ENCODE measurements at places on chromosomes 7 and 10.

- DNase-seq: no peak
Observed at GRCh38 chr7:28069807-28070206, 110.8 kb downstream of the JAZF1 start.

GRCh38 chr7:36115448-36116321, 37.4 kb upstream of the EEPD1 start:
- DNase-seq: peak; percentile 54

- DNase-seq: no peak
Observed at GRCh38 chr10:32232378-32232777, 114.6 kb downstream of the EPC1 start.

DNA sequence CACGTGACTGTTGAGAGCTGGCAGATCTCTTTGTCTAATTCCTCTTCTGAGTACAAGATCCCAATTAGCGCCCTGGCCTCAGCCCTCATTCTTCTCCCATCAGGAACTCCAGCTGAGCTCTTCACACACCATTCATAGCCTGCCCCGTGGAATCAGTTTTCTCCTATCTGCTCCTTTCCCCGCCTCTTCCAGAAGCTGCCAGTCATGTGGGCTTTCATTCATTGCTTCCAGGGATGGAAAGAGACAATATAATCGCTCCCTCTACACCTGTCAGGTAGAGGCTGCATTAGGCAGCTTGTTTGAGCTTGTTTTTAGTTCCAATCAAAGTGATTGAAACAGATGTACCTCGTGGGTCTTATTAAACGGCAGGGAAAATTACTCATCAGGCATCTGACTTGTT, 515.8 kb downstream of the TYW1 start:
- no peak for DNase-seq

DNA sequence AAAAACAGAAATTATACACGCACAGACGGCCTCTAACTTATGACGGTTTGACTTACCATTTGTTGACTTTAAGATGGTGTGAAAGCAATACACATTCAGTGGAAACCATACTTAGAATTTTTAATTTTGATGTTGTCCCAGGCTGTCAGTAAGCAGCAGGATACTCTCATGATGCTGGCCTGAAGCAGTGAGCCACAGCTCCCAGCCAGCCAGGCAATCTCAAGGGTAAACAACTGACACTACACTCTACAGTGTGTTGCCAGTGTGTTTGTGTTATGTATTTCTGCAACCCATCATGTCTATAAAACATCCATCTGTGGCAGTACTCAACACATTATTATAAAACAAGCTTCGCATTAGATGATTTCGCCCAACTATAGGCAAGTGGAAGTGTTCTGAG, 747.5 kb downstream of the NRG3 start:
- DNase-seq: no peak

GRCh38 chr10:95730233-95730632, 25.7 kb upstream of the ENTPD1 start:
- no peak for DNase-seq

DNA sequence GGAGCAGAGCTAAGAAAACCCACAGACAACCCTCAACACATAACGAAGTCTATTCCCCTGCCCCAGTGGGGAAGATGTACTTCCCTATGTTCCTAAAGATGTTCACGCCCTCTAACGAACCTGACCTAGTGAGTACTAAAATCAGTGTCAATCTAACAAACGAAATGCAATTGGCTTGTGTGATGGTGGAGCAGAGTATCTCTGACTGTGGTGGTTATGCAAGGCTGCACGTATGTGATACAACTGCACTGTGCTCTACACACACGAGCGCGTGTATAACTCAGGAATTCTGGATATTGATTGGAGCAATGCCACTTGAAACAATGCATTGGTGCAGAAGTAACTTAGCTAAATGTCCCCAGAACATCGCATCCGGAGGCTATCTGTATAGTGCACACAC, 1.3 kb downstream of the ANKRD16 start:
- no peak for DNase-seq

DNA sequence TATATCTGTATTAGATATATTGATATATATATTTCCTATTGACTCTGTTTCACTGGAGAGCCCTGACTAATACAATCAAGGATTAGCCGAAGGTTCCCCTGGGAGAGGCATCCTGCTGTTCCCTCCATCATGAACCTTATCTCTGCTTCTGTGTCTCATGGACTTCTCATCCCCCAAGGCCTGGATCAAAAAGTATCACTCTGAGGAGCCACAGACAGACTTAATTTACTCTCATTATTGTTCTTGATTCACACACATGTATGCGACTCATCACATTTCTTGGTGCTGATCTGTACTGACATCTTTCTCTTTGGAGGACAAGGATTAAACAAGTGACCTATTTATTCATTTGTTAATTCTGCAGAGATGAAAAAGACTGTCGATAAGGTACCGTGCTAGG, 550.2 kb downstream of the KCNMA1 start:
- no peak for DNase-seq

GRCh38 chr10:63265222-63265617, 132.1 kb downstream of the NRBF2 start:
- no peak for DNase-seq

DNA sequence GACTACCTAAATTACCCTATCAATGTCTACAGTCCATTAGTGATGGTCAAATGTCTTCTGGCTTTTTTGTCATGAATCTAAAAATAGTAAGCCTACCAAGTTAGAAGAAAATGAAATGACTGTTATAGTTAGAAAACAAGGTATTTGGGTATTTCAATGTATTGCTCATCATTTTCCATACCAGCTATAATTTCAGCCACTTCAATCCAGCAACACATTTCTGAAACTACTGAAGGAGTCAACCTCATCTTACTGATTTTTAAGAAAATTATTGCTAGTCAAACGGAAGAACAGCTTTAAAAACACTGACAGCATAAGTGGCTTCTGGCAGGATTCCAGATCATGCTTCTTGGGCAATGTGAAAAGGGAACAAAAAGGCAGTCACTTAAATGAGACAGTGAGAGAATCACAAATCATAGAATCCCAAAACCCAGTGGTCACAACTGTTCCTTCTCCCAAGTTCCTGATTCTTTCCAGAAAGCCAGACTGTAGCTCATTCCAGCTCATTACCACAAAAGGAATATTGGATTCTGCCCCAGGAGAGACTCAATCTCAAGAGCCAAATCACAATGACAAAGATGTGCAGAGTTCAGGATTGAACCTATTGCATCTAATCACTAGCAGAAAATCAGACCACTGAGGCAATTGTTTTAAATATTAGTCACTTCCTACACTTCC, 61.2 kb upstream of the LRRN3 start:
- no peak for DNase-seq

- DNase-seq: no peak
Observed at GRCh38 chr7:38191791-38192190, 13.7 kb downstream of the STARD3NL start.

DNA sequence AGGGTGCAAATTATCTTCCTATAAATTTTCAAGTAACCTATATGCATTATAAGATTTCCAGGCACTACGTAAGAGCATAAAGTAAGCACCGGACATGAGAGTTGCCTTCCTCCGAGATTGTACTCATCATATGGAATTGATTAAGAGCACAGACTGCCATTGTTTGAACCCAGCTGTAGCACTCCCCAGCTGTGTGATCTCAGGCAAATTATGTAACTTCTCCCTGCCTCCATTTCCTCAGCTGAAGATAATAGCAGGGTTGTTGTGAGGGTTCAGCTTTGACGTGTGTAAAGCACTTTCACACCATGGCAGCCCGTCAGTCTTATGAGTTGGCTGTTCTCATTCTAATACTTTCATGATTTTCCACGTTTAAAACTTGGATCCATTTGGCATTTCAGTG, 122.6 kb downstream of the ITIH5 start:
- no peak for DNase-seq

DNA sequence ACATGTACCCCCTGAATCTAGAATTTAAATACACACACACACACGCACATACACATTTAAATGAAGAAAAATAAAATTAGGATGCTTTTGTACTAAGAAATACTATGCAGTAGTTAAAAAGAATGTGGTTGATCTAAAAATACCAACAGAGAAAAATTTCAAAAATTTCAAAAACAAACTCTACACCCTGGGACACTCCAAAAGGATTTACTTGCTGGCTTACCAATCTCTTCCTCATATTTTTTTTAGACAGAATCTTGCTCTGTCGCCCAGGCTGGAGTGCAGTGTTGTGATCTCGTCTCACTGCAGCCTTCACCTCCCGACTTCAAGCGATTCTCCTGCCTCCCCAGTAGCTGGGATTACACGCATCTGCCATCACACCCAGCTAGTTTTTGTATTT, 80.9 kb downstream of the HIP1 start:
- no peak for DNase-seq

DNA sequence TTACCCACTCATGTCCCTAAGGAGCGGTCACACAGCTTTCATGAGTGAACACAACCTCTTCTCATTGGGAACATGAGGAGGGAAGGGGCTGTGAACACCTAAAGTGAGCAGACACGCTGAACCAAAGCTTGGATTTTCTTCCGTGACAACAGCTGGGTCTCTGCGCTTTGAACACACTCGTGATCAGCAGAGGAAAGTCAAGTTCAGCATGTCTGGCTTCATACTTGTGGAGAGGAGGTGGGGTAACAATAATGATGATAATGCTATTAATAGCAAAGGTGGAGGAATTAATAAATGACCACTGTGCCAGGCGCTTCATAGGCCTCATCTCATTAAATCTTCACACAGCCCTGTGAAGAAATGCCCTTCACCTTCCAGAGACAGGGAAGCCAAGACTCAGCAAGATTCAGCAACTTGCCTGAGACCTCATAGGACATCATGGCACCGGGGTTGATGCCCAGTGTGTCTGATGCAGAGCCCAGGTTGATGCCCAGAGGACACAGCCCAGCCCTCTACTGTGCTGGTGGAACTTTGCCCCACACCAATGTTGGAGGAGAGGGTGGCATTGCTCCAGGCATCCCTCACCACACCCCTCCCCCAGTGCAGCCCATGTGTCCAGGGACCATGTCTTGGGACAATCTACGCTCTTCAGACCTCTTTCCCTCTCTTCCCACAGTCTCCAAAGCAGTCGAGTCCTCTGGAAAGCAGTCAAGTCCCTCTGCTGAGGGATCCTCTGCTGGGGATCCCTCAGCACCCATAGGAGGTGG, 40.6 kb downstream of the GSDME start:
- no peak for DNase-seq

- no peak for DNase-seq
Observed at GRCh38 chr7:20151708-20152456, 65.3 kb downstream of the MACC1 start.

DNA sequence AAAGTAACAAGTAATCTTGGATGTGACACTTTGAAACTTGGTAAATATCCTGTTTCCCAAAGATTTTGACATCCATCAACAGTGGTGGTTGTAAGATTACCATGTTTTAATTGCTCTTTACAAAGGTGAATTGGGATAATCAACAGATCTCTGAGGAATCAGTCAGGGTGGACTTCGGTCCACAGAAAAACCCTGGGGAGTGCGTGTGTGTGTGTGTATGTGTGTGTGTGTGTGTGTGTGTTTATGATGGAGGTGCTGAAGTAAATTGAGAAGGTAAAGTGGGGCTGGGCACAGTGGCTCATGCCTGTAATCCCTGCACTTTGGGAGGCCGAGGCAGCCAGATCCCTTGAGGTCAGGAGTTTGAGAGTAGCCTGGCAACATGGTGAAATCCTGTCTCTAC, 12.0 kb upstream of the AUTS2 start:
- DNase-seq: no peak

- no peak for DNase-seq
Observed at GRCh38 chr7:123352973-123353372, 153.2 kb upstream of the SLC13A1 start.

- no peak for DNase-seq
Observed at GRCh38 chr10:31694929-31695837, 233.4 kb downstream of the ARHGAP12 start.

DNA sequence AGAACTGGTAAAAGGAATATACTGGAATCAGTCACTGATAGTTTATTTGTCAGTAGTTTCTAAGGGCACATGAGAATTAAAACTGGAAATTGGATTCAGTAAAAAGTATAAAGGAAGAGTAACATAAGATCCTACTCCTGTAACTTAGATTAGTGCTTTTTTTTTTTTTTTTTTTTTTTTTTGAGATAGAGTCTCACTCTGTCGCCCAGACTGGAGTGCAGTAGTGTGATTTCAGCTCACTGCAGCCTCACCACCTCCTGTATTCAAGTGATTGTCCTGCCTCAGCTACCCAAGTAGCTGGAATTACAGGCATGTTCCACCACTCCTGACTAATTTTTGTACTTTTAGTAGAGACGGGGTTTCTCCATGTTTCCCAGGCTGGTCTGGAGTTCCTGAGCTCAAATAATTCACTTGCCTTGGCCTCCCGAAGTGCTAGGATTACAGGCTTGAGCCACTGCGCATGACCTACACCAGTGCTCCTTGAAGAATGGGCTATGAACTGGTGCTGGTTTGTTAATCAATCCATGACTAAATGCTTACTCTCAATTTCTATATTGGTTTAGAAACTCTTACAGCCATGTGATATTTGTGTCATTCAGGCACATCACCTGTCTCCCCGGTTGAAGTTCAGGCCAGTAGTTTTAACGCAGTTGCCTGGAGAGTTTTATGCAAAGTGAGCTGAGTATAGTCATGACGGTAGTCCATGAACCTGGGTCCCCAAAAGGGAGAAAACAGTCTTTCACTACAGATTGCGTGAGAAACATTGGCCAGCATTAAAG, 65.0 kb downstream of the ZEB1 start:
- DNase-seq: no peak

DNA sequence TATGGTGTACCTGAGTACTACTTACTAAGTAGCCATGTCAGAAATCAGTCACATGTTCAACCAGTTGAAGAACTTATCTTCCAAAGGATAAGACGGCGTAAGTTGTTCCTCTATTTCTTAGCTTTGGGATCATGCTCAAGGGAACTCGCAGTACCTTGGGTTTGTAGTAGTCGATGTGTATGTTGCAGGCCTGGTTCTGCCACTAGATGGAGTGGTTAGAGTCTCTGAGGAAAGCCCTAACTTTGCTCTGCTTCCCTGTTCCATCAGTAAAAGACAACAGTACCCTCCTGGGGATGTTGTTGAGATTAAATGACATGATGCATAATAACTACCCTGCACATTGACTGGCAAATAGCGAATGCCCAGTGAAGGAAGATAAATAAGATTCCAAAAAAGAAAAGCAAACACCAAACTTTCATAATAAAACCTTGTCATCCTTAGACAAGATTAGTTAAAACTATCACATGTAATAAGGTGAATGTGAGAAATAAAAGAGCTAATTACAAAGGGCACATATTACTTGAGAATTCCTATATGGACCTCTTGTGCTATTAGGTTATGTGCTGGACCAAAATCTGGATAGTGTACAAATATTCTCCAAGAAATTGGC, 165.9 kb downstream of the ABCA13 start:
- DNase-seq: no peak

DNA sequence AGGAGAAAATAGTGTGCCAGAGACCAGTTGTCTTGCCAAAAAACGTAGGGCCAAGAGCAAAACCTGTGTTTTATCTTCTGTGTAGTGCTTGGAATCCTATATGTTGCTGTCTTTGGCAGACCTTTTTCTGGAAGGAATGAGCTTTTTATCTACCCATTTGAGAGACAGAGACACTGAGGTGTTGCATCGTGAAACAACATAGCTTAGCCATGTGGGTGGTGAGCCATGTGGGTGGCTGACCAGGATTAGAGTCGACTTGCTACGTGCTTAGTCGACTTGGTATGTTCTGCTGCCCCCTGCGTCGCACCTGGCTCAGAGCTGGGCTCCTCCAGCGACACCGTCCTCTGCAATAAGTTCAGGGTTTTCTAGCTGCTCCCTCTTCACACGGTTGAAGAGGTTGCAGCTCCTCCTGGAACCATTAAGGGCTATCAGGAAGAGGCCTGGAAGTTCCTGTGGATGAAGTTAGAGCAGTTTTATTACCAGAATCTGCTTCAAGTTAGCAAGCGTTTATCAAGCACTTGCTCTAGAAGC, 175.8 kb downstream of the SH2D4B start:
- no peak for DNase-seq

Data from activated T-helper 1 cell treated with anti-CD3 and anti-CD28 coated beads, Interleukin-2, amount 50 U/mL, for 16 hours (primary cell).